ENCODE measurements at places on chromosomes 6 and 20. TPM values are rescaled to one million over a fixed set of nuclear protein-coding genes. Genes with fewer than 3 reads are reported as not detected.

DNA sequence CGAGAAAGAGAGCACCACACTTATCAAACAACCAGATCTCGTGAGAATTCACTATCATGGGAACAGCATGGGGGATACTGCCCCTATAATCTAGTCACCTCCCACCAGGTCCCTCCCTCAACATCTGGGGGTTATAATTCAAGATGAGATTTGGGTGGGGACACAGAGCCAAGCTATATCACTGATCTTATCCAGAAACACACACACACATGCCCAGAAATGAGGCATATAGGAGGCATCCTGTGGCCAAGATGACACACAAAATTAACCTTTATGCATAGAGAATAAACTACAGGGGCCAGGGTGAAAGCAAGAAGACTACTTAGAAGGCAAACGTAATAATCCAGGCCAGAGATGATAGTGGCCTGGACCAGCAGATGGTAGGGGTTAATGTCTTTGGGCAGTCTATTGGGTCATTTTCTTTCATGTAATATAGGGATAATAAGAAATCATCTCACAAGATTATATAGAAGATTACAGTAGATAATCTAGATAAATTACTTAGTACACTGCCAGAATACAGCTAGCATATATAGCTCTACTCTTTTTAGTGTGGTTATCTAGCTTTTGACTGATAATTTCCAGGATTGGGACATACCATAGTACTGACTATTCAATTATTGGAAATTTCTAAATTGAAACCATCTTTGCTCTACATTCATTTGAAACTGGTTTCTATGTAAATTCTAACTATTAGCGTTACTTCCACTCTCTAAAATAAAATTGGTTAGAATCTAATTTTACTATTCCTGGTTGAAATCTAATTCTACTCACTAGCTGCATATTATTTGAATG lies 20.0 kb downstream of the RNF144B start:
- no peak for DNase-seq

GRCh38 chr20:24783631-24784492 lies 165.2 kb upstream of the CST7 start:
- peak; percentile 12 for DNase-seq

DNA sequence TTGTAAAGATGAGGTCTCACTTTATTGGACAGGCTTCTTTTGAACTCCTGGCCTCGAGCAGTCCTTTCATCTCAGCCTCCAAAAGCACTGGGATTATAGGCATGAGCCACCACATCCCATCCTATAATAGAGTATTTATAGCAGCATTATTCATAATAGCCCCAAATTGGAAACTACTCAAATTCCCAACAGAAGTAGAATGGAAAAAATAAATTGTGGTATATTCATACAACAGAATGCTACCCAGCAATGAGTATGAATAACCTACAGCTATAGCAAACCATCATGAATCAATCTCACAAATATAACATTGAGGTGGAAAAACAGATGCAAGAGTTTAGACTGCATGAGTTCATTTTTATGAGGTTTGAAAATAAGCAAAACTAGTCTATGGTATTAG lies 84.8 kb upstream of the BTBD3 start:
- no peak for DNase-seq

DNA sequence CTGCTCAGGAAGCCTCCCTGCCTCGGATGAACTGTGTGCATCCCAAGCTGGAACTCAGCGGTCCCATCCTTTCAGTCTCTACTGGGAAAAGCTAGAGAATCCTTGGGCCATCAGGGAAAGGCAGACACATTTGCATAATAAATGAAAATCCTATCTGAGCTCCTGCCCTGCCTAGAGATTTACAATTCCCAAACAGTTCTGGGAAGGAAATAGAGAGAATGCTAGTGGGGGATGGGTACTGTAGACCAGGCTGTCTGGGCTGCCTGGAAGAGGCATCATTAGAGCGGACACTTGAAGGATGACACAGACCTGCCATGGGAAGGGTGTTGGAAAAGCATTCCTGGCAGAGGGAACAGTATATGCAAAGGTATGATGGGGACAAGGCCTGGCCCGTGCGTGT lies 44.3 kb downstream of the TFAP2C start:
- DNase-seq = no peak

DNA sequence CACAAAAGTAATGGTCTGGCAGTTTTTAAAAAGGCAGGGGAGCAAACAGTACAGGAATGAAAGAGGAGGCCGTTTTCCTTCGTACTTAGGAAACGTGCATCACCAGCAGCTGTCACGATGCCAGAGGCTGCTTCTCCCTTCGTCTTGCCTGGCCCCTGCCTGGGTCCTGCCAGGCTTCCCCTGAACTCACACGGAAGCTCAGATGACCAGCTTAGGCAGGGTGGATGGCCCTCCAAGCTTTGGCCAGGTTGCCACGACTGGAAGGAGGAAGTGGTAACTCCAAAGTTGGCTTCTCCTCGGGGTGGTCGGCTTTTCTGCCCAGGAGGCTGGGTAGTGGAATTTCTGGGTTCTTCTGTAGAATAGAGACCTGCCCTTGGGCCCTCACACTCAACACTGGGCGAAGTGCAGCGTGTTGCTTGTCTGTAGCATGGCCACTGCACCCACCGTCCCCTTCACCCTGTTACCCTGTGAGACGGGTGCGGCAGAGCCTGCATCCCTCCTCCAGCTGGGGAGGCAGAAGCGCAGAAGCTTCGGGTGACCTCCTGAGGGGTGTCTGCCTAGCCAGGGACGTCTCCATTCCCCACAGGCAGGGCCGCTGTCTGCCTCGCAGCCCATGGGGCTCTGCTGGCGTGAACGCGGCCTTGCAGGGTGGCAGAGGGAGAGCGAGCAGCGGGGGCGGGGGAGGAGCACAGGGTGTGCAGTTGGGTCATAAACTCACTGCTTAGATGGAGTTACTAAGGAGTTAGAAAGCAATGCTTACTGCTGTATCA lies 18.4 kb upstream of the RBM38 start:
- no peak for DNase-seq

TAPBP gene
- 224 TPM for total RNA-seq

PTPRK gene
- total RNA-seq = 11.1 TPM

SAYSD1 gene
- 19.2 TPM for total RNA-seq

PACRG gene
- total RNA-seq = 3.0 TPM

DNA sequence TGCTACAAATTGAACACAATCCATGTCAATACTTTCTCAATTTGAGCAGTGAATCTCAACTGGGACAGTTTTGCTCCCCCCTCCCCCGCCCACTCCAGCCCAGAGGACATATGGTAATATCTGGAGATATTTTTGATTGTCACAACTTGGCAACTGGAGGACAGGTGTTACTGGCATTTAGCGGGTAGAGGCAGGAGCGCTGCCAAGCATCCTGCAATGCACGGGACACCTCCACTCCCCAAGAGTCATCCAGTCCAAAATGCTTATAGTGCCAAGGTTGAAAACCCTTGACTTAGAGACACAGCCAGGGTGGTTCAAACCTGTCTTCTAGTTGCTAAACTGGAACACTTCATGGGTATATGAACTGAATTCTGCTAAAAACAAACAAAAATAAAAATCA lies 26.9 kb upstream of the LRRC1 start:
- DNase-seq = no peak

- DNase-seq = no peak
Measured at GRCh38 chr20:47318586-47319516, 37.6 kb downstream of the ZMYND8 start.

DNA sequence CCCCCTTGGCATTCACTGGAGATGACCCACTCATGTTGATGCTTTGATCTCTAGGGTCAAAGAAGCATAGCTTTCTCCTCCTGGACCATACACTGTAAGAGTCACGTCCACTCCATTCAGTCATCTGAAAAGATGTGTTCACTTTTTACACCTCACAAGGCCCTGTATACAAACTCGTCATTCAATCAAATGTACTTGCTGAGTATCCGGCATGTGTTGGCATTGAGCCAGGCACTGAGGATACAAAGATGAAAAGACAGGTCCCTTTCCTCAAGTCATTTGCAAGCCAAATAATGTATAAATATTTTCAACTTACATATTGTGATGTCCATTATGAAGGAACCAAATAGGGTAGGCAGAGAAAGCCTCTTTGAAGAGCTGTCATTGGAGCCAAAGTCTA lies 32.6 kb upstream of the CSNK2A1 start:
- no peak for DNase-seq

DNA sequence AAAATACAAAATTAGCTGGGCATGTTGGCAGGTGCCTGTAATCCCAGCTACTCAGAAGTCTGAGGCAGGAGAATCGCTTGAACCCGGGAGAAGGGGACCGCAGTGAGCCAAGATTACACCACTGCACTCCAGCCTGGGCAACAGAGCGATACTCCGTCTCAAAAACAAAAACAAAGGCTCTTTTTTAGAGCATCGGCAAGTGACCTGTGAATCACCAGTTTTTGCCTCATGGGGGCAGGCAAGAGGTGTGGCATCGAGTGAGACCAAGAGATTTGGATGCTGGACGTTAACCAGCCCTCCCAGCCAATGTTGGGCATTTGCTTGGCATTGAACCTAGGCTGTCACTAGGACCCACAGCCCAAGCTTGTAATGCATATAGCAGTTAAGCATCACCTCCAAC lies 14.6 kb upstream of the CDK5RAP1 start:
- no peak for DNase-seq

POU5F1 gene
- not detected for total RNA-seq

SCRT2 gene
- not detected for total RNA-seq
